CD4-positive, alpha-beta T cell treated with Interleukin-21 for 1 hour (primary cell): ENCODE measurements at places on chromosomes 3 and 15.

GRCh38 chr15:64141798-64142512 is 9.6 kb upstream of the SNX22 start:
- DNase-seq: no peak

- DNase-seq: no peak
Measured at GRCh38 chr3:12901623-12902045, 60.3 kb upstream of the RPL32 start.

DNA sequence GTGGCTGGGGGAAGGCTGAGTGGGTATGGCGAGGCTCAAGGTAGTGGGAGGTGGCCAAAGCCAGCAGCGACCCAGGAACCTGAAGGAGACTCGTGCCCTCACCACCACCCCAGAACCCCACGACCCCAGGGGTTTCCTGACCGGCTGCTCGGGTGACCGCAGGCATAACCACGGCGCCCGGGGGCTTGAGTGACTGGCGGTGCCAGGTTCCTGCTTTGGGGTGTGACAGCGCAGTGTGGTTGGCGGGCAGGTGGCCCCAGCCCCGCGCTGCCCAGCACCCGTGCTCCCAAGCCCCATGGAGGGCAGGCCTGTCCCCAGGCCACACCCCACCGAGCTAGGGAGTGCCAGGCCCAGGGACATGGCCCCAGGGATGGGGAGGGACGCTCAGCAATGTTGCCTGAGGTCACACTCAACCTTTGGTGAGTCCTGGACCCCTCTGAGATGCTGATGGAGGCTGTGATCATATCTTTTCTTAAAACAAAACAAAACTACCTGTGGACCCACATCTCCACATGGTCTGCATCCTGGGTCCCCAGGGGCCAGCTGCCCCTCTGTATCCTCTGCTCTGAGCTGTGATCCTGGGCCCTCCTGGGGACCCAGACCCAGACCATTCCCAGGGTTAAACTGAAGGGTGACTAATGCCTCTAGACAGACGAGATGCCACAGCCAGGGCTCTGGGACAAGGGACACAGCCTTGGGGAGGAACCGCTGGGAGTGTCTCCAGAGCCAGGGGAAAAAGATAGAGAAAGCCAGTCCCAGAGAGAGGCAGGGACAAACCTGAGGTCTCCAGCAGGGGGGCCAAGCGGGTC is 13.0 kb downstream of the DNAJB8 start:
- no peak for DNase-seq

GRCh38 chr3:117443014-117443413 is 733.4 kb downstream of the TUSC7 start:
- DNase-seq: no peak

- no peak for DNase-seq
Measured at GRCh38 chr15:53982876-53983275, 4.6 kb downstream of the UNC13C start.

DNA sequence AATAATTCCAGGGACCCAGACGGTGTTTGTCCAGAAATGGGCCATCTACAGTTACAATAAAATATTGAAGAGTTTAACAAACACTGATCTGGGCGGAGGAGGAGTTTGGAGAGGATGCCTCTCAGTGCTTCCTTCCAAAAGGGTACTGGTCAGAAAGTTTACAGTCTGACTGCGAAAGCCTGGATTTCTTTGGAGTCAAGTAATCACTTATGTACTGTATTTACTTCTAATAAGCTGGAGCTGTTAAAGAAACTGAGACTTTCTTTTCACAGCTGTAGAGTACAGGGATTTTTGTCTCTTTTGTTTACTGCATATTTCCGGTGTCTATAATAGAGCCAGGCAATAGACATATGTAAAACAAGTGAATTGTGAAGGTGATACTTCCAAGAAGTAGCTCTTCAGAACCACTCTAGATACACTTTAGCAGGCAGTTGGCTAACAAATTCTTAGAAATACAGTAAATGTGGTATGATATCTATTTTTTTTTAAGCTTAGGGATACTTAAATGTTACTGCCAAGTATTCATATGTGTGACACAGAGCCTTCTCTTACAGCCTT is 22.1 kb upstream of the NEO1 start:
- no peak for DNase-seq

- no peak for DNase-seq
Measured at GRCh38 chr3:45868650-45869049, 17.7 kb upstream of the CCR9 start.

DNA sequence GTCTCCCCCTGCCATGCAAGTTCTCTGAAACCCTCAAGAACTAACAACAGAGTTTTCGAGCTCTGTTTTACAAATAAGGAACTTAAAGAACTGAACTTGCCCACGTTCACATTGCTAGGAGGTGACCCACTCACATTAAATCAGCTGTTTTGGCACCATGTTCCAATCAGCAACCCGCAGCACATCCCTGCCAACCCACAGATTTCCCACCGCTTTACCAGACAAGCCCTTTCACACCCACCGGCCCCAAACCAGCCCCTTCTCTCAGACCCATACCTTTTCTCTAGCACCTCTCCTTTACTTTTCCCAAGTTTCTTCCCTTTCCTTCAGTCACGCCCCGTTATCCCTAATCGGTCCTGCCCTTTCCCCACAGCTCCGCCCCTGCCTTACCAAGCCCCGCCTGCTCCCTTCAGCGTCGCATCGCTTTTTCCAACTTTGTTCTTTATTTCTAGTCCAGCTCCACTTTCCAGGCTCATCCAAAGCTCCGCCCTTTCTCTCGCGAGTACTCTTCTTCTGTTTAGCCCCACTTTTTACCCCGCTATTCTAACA is 804 bp upstream of the BRPF1 start:
- DNase-seq: no peak

- no peak for DNase-seq
Measured at GRCh38 chr15:77474310-77474988, 53.8 kb downstream of the HMG20A start.

DNA sequence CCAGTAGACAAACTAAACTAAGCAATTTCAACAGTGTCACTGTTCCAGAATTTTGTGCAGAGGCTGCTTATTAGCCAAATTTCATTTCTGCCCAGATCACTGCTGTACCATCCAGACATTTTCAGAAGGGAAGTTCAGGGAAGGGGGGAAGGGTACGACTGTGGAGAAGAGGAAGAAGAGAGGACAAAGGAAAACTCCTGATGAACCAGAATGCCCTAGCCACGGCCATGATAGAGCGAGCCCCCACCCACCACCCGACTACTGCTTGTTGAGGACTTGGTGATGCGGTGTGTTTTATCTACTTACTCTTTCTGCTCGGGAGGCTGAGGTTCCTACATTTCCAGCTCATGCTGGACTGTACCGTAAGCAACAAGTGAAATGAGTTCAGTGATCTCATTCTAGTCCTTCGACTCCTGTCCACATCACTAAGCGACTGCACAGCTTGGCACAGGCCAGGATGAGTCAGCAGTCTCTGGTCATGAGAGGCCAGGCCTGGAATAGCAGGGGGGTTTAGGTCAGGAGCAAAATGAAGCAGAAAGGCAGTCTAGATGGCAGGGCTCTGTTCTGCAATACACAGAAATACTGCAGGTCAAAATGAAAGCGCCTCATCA is 330.8 kb downstream of the TIGIT start:
- no peak for DNase-seq

DNA sequence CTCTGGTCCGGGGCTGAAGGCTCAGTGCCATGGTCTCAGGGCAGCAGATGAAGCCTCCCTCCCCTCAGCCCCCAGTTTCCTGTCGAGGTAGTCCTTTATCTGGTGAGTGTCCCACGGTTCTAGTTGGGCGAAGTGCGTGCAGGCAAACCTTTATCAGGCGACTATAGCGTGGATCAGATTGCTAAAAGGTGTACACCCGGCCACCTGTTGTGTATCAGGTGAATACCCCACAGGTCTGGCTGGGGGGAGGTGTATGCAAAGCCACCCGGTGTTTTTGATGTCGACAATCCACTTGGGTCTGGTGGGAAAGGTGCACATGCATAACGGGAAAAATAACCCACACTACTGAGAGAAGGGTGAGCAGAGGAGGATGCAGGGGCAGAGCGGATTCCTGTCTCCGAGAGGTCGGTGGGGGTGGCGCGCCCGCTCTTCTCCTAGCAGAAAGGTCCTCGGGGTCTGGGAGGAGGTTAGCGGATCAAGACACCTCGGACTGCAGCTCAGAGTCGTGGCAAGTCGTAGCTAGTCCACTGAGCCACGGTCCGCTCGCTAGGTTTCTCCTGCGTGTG is 507 bp downstream of the SLC12A6 start:
- DNase-seq: peak; percentile 39
